Activated CD4-positive, alpha-beta T cell treated with anti-CD3 and anti-CD28 coated beads, Interleukin-2, amount 50 U/mL, for 1 hour (primary cell): ENCODE measurements at places on chromosomes 7 and 10.
A peak's percentile ranks its signal among the peaks of the same experiment; 100 is the strongest.

DNA sequence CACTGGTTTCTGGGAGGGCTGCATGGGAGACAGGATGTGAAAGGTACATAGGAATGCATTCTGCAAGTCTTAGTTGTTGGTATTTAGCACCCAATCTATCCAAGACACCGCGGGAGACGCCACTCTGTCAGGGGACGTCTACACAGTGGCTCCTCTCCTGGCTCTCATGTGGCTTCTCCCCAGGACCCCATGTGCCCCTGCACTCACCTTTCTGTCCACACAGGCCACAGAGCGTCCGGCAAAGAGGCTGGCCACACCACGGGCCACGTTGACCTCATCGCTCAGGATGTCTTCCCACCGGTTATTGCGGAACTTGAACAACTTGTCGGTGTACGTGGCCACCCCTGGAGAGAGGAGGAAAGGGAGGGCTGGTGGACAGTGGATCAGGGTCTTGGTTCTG lies 73.4 kb downstream of the GOLGA7B start:
- no peak for DNase-seq

DNA sequence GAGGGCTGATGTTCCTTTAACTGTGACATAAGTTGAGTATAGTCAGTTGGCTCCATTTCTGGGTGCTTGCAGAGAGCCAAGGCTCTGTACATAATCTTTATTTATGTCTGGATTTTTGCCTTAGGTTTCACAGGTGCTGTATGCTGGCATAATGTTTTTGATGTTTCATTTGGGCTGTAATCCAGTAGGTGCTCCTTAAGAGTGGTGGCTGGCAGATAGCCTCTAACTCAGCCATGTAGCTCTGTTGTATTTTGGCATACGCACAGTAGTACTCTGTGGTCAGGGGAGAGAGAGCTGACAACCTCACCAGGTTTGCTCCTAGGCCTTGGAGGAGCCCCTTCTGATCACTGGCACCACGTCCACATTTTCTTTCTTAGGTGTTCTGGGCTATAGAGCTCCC lies 61.1 kb downstream of the RNF133 start:
- no peak for DNase-seq

- no peak for DNase-seq
These were observed 330.3 kb downstream of the HGF start for GRCh38 chr7:81439591-81439990.

GRCh38 chr7:91630581-91631380 lies 249.7 kb downstream of the MTERF1 start:
- no peak for DNase-seq

GRCh38 chr7:26167303-26167934 lies 15.4 kb downstream of the NFE2L3 start:
- DNase-seq: no peak

GRCh38 chr10:36390221-36390620 lies 735.2 kb upstream of the ANKRD30A start:
- no peak for DNase-seq

DNA sequence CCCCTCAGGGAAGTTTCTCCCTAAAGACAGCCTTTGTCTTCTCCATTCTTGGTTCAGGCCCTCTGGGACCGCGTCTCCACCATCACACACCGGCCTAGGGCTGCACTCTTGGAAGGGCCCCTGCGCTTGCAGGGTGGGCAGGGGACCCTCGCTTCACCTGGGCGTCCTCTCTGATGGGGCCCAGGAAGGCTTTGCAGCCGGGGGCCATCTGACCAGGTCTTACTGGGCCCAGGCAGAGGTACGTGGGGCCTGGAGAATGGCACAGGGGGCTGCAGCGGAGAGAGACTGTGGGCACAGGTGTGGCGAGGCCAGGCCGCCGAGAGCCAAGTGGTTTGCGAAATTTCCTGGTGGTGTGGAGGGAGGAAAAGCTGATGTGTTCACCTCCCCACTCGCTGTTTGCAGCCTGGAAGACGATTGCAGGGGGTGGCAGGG lies 44.4 kb downstream of the ALOX5 start:
- DNase-seq: no peak

DNA sequence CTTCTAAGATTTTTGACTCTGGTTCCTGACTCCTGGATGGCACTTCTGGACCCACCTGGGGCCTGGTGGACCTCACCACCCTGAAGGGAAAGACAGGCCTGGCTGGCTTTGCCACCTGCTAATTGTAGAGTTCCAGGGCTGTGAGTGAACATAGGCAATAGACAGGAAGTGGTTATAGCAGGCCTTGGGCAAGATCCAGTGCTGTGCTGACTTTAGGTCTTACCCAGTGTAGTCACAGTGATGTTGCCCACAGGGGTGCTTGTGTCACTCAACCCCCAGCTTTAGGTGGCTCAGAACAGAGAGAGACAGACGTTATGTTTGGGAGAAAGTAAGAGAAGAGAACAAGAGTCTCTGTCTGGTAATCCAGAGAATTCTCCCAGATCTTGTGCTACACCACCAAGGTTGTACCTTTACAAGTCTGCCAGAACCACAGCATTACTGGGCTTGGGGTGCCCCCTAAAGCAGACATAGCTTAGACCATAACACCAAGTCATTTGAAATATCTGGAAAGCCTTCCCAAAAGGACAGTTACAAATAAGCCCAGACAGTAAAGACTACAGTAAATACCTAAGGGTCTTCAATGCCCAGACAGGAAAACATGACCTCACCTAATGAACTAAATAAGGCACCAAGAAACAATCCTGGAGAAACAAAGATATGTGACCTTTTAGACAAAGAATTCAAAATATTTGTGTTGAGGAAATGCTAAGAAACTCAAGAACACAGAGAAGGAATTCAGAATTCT lies 303.4 kb downstream of the PCLO start:
- DNase-seq: no peak

- no peak for DNase-seq
These were observed 60.3 kb upstream of the SLC39A12 start for GRCh38 chr10:17891435-17891834.

- no peak for DNase-seq
These were observed 14.4 kb downstream of the PKD2L1 start for GRCh38 chr10:100315615-100316014.

- DNase-seq: no peak
These were observed 55.7 kb downstream of the TMEM209 start for GRCh38 chr7:130149281-130150139.

DNA sequence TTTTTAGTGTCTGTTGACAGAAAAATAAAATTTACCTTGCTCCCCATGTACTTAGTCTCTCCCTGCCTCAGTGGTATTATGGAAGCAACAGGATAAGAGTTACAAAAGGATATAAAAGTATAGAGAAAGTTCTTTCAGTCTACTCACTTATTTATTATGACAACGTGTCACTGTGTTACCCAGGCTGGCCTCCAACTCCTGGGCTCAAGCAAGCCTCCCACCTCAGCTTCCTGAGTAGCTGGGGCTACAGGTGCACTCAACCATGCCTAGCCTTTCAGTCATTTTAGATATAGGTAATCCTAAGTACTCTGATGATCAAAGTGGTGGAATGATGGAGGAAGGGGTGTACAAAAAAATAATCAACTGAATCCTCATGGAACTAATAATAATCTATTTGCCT lies 215.2 kb upstream of the MKLN1 start:
- no peak for DNase-seq

DNA sequence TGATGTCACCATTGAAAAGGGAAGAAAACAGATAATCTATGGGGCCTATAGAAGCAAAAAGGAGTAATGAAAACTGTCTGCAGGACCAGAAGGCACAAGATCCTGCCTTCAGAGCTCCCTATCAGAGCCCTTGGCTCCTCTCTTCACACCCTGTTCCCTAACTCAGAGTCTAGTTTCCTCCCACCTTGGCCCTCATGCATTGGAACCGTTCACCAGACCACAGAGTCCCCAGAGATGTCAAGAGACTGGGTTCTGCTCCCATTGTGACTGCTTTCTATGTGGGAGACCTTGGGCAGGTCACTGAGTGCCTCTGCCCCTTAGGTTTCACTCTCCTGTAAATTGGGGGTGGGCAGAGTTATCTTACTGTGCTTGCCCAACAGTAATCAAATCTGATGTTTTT lies 80.1 kb upstream of the RPA3 start:
- DNase-seq: no peak

GRCh38 chr10:90856964-90857634 lies 740 bp downstream of the HTR7 start:
- peak; percentile 2 for DNase-seq

DNA sequence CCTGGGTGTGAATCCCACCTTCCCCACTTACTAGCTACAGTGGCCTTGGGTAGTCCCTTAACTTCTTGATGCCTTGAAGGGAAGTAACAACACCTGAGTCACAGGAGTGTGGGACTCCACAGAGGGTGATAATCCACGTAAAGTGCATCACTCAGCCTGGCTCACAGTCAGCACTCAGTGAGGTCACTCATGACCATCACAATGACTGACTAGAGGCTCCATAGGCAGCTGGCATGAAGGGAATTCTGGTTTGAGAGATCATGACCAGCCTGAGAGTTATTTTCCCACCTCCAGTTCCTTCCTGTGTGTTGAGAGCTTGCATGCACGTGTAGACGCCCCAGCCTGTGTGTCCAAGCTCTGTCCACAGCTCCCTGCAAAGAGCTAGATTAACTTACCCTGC lies 34.8 kb downstream of the NEUROG3 start:
- no peak for DNase-seq

DNA sequence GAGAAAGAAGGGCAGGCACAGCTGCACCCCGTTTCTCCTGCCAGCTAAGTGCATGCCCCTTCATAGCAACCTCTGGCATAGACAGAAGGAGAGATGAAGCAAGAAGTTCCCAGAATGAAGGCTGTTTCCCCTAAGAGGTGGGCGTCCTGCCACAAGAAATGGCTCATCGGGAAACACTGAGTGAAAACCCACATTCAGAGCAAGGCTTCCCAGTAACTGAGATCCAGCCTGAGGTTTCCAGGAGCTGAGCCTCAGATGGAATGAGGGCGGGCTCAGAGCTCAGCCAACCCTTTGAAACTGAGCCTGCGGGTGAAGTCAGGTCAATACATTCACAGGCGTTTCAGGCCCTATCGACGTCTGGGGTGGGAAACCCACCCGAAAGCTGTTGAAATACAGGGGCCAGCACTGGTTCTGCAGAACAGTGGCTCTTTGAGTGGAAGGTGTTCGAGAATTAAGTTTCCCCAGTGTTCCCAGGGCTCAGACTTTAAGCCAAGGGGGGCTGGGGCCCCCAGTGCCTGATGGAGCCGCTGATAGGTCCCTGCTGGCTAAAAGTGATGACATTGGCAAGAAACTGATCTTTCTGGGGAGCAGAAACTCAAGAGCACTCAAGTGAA lies 510.2 kb downstream of the RPS24 start:
- DNase-seq: no peak

- DNase-seq: no peak
These were observed 202.2 kb upstream of the KIAA1217 start for GRCh38 chr10:24006741-24007140.

- no peak for DNase-seq
These were observed 14.4 kb downstream of the ERCC6 start for GRCh38 chr10:49524496-49524895.

DNA sequence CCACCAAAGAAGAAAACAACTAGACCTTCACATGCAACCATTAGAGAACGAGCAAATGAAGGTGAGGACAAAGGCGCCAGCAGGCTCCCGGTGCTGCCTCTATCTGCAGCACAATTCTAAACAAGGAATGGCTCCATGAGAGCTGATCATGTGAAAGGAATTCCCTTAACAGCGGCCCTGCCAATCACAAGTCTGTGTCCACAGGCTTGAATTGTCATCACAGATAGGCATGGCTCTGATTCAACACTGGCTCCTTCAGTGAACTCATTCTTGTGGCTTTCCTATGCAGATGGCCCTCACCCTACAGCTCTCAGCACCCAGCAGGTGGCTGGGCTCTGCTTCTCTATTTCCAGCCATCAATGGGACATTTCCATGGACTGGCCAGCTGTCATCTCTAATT lies 36.2 kb downstream of the LAMB1 start:
- no peak for DNase-seq

DNA sequence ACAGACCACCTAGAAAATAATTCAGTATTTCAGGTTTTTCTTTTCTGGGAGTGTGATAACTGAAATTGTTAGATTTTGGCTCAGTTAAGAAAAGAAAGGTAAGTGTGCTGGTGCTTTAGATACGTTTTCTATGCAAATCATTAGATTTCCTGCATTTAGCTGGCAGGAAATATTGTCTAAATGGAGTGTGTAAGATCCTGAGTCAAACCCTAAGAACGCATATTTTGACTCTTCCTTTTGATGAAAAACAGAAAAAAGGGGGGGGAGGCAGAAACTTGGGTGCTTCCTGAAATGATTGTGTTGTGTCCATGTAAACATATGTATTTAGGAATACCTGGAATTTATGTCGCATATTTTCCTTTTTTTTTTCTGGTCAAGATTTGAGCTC lies 1.2 kb downstream of the GRK5 start:
- DNase-seq: no peak

DNA sequence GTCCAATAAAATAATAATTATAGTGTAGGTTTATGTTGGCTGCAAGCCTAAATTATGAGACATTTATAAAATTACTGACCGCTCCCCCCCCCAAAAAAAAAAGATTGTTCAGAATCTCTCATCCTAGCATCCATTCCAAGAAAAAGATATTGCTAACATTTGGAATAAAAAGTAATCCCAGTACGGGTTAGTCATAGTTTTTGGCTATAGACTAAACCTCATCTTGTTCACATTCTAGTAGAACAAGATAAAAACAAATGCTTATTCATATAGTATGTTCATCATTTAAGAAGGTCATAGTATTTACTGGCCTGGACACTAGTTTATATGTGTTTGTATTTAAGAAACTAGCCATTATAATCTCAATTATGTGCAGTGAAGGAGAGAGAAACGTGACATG lies 44.0 kb downstream of the ADK start:
- DNase-seq: no peak

GRCh38 chr10:22464966-22465629 lies 119.8 kb downstream of the SPAG6 start:
- DNase-seq: no peak

- DNase-seq: no peak
These were observed 22.2 kb upstream of the FAM171A1 start for GRCh38 chr10:15393139-15393825.
